ENCODE measurements at places on chromosomes 3 and 15.
A peak's percentile ranks its signal among the peaks of the same experiment; 100 is the strongest.

DNA sequence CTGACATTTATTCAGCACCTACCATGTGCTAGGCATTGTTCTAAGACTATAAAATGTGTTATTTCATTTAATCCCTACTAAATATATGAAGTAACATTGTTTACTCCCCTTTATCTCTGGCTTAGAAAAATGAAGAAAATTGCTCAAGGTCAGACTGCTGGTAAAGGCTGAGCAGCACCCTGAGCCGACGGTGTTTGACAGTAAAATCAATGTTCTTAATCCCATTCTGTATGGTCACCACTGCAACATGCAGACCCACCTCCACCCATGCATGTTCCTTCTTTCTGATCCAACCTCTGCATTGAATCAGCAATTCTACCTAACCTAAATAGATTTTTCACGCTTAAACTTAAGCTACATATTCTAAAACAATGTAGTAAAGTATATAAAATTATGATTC, 216.5 kb downstream of the ZBBX start:
- DNase-seq = no peak

- peak; percentile 80 for DNase-seq
Observed at GRCh38 chr15:96273317-96274086, 57.0 kb upstream of the NR2F2 start.

- DNase-seq = no peak
Observed at GRCh38 chr3:64094713-64095079, 71.4 kb upstream of the PSMD6 start.

- no peak for DNase-seq
Observed at GRCh38 chr3:58210761-58211460, at the start of gene DNASE1L3. TSS of gene DNASE1L3 (minus strand) at chr3:58210972. CDS start at chr3:58210906, 66 bp downstream.

DNA sequence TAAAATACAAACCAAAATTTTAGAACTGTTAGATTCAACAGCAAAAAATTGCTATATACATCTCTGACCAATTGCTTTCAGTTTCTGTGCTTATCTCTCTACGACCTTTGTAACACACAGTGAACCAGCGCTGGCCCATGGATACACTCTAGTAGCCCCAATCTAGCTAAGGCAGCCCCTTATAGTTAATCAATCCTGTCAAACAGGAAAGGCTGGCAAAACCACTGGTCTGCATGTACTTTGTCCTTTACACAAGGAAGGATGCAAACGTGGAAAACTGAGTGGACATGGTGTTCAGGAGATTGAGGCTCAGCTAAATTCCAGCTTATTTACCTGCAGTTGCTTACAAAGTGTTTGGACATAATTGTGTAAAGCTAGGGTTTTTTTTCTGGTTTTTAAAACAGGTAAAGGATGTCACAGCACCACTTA, 25.9 kb downstream of the ADGRG7 start:
- peak; percentile 81 for DNase-seq

GRCh38 chr3:195701042-195701915, 19.5 kb upstream of the MUC20 start:
- DNase-seq = no peak

- DNase-seq = peak; percentile 47
Observed at GRCh38 chr15:75694241-75695182, 18.1 kb downstream of the CSPG4 start.

DNA sequence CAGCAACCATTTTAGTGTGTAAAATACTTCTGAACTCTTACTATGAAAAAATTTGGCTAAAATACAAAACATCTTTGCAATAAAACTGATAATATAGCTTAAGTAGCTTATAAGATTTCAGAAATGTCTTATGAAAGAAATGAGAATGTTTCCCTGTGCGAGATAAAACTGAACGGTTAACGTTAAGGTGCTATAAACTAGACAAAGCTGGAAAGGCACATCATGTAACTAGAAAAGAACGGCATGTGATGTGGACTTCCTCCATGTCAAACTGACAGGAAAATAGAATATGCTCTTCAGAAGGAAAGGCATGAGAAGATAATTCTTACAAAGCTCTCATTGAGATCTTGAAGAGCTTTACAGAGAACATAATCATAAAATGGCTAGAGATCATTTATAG, 36.5 kb downstream of the NCK1 start:
- DNase-seq = no peak

DNA sequence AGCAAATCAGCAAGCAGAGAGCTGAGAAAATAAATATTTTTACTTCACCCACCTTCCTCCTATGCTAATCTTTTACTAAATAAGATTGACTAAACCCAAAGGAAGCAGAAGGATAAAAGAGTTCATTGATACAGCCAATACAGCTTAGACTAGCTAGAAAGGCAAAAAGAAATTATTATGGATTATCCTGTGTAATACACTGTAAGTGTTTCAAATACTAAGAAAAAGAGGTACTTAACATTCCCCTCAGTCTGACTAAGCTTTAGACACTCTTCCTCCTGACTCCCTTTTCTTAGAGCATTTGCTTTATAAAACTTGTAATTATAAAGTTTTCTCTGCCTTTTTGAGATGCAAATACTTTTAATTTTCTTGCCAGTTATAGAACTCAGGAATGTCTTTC, 848.9 kb upstream of the CADM2 start:
- no peak for DNase-seq

DNA sequence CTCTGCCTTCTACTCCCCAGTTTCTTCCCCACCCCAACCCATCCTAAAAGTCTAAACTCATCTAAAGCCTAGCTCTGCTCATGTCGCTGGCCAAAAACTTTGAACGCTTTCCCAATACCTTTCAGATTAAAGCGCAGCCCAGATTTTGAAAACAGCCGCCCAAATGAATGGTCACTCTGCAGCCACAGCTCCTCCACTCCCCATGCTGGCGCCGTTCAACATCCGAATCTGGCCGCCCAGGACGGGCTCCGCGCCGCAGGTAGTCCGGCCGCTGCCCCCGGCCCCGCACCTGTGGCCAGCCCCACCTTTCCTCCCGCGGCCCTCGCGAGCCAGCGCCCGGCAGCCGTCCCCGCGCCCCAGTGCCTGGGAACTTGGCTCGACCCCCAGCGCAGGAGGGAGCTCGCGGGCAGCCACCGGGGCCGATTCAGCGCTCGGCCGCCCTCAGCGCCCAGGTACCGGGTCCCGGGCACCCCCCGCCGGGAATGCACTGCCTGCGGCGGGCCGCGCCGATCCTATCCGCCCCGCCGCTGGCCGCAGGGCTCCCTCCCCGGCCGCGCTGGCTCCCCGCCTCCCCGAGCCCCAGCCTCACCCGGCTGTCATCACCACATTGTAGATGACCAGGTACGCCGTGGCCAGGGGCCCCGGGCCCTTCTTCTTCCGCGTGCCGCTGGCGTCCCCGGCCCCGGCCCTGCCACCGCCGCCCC, 417 bp downstream of the HACD2 start:
- no peak for DNase-seq

DNA sequence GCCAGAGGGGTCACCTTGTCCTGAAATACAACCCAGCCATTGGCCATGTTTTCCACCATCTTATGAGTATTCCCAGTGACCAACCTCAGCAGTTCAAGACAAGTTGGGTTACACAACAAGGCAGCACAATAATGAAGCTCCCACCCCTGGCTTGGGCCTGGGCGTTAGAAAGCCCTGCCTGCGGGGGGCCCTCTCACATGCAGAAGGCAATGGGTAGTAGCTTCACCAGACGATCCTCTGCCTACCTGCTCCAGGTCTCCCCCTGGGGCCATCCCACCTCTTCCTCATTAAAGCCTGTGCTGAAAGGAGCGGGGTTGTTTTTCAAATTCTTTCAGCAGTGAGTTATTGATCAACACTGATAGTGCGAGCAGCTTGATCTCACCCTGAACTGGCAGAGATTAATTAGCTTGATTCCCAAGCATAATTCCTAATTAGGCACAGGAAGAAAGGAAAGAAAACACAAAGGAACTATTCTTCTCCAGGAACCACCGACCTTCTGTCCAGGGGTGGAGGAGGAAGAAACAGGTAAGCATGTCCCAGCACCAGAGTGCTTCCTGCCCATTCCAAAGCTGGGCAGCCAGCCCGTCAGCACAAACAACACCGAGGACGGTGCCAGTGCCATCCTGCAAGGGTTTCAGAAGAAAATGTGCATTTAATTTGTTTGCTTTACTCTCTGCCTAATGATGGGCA, 79.7 kb upstream of the CGNL1 start:
- DNase-seq = peak; percentile 87

GRCh38 chr3:17006132-17006852, 121.5 kb downstream of the PLCL2 start:
- DNase-seq = no peak

DNA sequence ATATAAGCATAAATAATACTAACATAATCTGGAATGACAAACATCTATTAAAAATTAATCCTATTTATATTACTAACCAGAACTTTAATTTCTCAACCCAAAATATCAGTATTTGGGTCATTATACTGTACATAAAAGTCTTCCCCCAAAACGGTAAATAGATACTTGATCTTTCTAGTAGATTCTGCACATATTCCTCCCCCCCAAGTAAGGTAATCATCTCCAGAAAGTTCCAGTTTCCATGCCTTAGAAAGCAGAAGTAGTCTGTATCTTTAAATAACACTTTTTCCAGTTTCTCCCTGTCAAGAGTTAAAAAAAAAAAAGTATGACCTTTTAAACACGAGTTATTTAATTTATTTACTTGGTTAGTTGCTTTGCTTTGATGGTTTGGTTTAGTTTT, 150.7 kb upstream of the MB21D2 start:
- no peak for DNase-seq

DNA sequence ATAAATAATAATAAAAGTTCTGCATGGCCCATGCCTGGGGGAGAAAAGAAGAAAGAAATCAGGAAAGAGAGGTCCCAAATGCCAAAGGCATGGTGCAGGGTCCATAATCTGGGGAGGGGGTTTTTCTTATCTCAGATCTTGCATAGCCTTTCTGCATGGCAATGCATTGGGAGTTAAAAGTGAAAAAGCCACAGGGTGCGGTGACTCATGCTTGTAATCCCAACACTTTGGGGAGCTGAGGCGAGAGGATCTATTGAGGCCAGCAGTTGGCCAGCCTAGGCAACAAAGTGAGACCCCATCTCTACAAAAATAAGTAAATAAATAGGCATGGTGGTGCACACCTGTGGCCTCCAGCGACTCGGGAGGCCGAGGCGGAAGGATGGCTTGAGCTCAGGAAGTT, 76.8 kb upstream of the GATA2 start:
- DNase-seq = no peak

GRCh38 chr15:87300146-87300545, 956.4 kb downstream of the NTRK3 start:
- DNase-seq = no peak

GRCh38 chr15:63517628-63518027, 13.2 kb downstream of the USP3 start:
- peak; percentile 68 for DNase-seq

GRCh38 chr3:16945330-16945729, 60.6 kb downstream of the PLCL2 start:
- DNase-seq = no peak

- DNase-seq = no peak
Observed at GRCh38 chr15:41599061-41599460, 40.0 kb downstream of the TYRO3 start.

GRCh38 chr3:194079702-194080172, 56.2 kb upstream of the HES1 start:
- DNase-seq = no peak

GRCh38 chr15:75714195-75714594, 1.5 kb upstream of the CSPG4 start:
- DNase-seq = no peak

GRCh38 chr15:65532738-65533051, 2.4 kb downstream of the HACD3 start:
- DNase-seq = peak; percentile 30

GRCh38 chr3:77536038-77536775, 496.3 kb downstream of the ROBO2 start:
- no peak for DNase-seq

GRCh38 chr3:33395900-33396299, 44.3 kb downstream of the UBP1 start:
- DNase-seq = no peak

- DNase-seq = no peak
Observed at GRCh38 chr3:134369231-134369741, 5.0 kb downstream of the AMOTL2 start.

- peak; percentile 83 for DNase-seq
Observed at GRCh38 chr3:177777699-177778098, 580.4 kb upstream of the TBL1XR1 start.

- no peak for DNase-seq
Observed at GRCh38 chr3:192687488-192688152, 39.7 kb downstream of the FGF12 start.

- no peak for DNase-seq
Observed at GRCh38 chr15:72135719-72136118, 17.5 kb downstream of the SENP8 start.

DNA sequence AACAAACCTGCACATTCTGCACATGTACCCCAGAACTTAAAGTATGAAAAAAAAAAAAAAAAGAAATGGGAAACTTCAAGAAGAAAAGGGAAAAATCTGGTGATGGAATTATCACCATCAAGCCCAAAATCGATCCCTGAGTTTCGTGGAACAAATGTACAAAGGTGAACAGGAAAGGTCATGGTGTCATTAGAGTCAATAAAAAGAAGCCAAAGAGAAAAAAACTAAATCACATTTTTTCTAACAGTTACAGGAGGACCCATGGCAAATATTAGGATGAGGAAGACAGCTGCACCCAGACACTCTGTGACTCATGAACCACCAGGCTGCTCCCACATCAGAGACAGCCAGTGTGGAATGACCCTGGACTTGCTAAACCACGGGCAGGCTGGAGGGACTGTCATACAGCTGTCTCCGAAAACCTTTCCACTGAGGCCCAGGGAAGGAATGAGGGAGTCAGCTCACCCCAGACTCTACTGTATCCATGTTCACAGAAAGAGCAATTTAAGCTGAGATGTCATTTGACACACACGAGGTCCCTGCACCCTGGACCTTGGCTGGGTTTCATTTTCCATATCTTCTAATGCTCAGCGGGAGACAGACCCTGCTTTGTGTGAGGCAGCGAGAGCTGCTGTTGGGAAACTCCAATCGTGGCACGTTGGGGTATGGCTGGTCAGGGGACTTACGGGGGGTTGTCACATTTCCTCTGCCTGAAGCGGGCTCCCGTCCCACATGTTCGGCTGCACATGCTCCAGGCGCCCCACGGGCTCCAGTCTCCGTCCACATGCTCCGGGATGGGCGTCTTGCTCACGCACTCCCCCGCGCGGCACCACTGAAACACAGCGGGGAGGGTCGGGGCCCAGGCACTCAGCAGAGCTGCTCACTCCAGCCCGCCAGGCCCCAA, 210.2 kb downstream of the ADAMTS17 start:
- peak; percentile 61 for DNase-seq

DNA sequence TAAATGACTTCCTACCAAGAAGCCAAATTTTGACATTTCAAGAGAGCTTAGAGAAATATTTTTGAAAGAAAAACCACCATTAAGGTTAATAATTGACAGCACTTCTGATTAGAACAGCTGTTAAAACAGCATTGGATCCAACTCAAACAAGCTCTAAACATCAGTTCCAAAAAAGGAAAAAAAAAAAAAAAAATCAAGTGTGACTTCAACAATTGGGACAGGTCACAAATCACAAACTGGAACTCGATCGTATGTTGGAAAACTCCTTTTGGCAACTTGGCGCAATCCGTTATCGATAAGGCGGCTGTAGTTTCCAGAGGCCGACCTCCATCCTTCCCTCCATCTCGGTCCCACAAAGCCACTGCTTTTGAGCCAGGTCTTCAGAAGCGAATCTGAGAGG, 17.8 kb downstream of the TLE3 start:
- DNase-seq = no peak

GRCh38 chr3:171058058-171058457, 31.5 kb upstream of the SLC2A2 start:
- DNase-seq = no peak

- DNase-seq = no peak
Observed at GRCh38 chr3:118577055-118577777, 457.4 kb downstream of the IGSF11 start.

Data from HT-29 (cell line).